Sigmoid colon (tissue), 7 donors: ENCODE measurements at places on chromosomes 13 and 19. TPM values are rescaled to one million over a fixed set of nuclear protein-coding genes. Genes with fewer than 3 reads are reported as not detected.

GRCh38 chr19:1235625-1236538, 1.9 kb downstream of the CBARP start:
- no peak for DNase-seq

- DNase-seq, result no peak
Observed at GRCh38 chr13:33080972-33081590, 64.9 kb downstream of the KL start.

DNA sequence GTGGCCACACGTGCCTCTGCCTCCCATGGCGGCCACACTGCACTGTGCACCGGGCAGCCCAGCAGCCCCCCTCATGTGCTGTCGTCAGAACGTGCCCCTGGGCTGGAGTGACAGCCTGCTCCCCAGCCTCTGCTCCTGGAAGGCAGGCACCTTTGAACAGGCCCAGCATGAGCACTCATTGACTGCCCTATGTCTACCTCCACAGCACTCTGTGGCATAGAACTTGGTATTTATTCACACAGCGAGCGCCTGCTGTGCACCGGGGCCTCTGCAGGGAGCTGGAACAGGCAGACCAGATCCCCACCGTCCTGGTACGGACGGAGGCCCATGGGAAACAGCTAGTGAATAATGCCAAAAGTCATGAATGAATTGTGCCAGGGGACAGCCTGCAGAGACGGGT, 53.7 kb downstream of the DPF1 start:
- no peak for DNase-seq

DNA sequence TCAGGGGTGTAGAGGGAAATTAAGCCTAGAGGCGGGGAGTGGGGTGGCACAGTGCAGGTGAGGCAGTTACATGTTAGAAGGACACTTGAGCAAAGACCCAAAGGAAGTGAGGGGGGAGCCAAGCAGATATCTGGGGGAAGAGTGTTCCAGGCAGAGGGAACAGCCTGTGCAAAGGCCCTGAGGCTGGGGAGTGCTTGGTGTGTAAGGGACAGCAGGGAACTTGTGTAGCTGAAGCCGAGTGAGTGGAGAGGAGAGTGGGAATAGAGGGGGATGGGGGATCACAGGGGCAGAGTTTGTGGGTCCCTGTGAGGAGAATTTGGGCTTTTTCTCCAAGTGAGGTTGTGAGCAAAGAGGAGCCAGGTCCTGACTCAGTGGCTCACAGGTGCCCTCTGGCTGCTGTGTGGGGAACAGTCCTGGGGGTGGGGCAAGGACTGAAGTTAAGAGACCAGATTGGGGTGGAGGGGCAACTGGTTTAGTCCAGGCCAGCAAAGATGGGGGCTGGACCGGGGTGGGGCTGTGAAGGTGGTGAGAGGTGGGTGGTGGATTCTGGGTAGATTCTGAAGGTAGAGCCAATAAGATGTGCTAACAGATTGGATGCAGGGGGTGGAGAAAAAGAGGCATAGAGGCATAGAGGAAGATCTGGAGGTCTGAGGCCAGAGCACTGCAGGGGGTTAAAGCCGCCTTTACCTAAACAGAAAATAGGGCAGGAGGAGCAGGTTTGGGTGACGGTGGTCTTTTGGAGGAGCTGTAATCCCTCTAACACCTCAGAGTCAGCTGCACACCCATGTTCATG, 75.3 kb downstream of the CACNA1A start:
- no peak for DNase-seq

The AZU1 gene
- total RNA-seq, result not detected

- no peak for DNase-seq
Observed at GRCh38 chr19:18486746-18487145, 35.1 kb downstream of the ELL start.

GRCh38 chr19:41437944-41438574, 1.7 kb downstream of the DMAC2 start:
- peak; percentile 38 for DNase-seq

DNA sequence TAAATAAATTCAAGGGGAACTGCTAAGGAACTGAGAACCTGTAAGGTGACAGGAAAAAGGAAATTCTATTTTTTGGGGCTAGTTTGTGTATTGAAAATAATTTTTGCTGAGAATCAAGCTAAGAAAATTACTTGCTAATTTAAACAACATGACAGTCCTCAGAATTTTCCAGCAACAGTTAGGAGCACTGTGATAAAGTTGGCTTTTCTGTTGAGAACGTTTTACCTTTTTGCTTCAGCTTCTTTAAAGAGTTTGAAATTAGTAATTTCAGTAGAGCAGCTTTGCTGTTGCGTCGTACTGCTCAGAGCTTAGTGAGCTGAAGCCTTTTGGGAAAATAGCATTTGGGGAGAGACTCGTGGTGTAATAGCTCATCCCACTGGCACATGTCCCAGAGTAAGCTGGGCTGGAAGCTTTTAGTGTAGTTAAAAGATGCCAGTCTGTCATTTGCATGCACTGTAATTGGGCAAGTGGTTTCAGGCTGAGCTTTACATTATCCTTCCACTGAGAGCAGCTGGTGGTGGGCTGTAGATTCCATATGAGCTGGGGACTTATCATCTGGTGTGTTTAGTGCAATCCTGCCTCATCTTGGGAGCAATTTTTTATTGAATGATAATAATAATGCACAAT, 69.8 kb downstream of the LRCH1 start:
- peak; percentile 91 for DNase-seq

DNA sequence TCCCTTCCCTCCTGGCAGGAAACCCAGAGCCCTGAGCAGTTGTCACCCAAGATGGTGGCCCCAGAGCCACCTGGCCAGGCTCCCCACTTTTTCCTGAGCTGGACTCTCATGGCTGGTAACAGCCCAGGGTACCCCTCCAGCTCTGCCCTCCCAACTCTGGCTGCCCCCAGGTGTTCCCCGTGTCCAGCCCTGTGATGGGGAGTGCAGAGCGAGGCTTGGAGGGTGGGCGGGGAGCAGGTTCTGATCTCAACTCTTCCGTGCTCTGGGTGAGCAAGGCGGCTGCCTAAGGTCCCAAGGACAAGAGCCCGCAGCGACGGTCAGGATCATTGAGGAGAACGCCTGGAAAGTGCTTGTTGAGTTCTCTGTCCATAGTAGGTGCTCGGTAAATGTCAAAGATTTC, 54.7 kb upstream of the GAS6 start:
- DNase-seq, result no peak

GRCh38 chr13:40190641-40191100, 475.8 kb downstream of the FOXO1 start:
- DNase-seq, result peak; percentile 74

The APLP1 gene
- 3.6 TPM for total RNA-seq

The DIS3 gene
- total RNA-seq, result 24.5 TPM

The BCL3 gene
- 15.8 TPM for total RNA-seq

- peak; percentile 76 for DNase-seq
Observed at GRCh38 chr19:40466219-40466984, 399 bp upstream of the SPTBN4 start.

- DNase-seq, result no peak
Observed at GRCh38 chr19:39737351-39737750, 478 bp downstream of the CLC start.

- no peak for DNase-seq
Observed at GRCh38 chr13:40175639-40176038, 490.8 kb downstream of the FOXO1 start.

DNA sequence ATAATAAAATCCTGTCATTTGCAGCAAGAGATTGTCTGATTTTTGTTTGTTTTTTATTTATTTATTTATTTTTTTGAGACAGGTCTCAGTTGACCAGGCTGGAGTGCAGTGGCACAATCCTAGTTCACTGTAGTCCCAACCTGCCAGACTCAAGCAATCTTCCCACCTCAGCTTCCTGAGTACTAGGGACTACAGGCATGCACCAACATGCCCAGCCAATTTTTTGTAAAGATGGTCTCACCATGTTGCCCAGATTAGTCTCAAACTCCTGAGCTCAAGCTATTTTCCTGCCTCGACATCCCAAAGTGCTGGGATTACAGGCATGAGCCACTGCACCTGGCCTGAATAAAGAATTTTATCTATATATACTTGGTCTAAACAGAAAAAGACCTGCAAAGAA, 17.6 kb downstream of the ZNF233 start:
- no peak for DNase-seq

DNA sequence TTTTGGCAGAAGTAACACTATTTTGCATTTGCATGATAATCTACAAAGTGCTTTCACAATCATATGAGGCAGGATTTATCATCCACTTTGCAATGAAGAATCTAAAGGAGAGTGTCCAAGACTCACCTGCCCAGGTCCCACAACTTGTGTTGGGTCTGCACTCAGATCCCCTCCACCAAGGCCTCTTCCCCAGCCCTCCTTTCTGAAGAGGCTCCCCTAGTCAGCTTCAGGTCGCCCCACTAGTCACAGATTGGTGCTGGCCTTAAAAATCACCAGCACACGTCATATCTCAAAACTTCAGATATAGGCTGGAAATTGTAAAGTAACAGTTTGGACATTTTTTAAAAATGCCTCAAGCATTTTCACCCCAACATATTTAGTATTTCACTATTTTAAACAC, 17.5 kb downstream of the ATP7B start:
- no peak for DNase-seq

The ZNF701 gene
- total RNA-seq, result 13.2 TPM

- no peak for DNase-seq
Observed at GRCh38 chr13:55613429-55614187, 1527.1 kb upstream of the PRR20A start.

GRCh38 chr19:58561373-58562121, 3.1 kb upstream of the UBE2M start:
- no peak for DNase-seq

DNA sequence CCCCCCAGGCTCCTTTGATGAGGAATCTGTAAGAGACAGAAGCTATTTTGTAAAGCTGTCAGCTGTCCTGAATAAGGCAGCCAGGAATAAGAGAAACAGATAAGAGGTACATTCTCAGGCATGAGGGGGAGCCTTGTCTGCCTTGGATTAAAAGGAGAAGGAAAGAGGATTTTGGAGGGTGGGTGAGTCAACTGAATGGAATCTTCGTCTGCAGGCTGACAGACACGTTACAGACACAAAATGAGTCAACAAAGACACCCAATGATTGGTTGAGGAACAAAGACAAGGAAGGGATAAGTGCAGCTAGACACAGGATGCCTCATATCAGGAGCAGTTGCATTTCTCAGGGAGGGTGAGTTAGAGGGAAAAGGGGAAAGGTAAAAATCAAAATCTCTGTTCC, 162.5 kb downstream of the OLFM4 start:
- no peak for DNase-seq

DNA sequence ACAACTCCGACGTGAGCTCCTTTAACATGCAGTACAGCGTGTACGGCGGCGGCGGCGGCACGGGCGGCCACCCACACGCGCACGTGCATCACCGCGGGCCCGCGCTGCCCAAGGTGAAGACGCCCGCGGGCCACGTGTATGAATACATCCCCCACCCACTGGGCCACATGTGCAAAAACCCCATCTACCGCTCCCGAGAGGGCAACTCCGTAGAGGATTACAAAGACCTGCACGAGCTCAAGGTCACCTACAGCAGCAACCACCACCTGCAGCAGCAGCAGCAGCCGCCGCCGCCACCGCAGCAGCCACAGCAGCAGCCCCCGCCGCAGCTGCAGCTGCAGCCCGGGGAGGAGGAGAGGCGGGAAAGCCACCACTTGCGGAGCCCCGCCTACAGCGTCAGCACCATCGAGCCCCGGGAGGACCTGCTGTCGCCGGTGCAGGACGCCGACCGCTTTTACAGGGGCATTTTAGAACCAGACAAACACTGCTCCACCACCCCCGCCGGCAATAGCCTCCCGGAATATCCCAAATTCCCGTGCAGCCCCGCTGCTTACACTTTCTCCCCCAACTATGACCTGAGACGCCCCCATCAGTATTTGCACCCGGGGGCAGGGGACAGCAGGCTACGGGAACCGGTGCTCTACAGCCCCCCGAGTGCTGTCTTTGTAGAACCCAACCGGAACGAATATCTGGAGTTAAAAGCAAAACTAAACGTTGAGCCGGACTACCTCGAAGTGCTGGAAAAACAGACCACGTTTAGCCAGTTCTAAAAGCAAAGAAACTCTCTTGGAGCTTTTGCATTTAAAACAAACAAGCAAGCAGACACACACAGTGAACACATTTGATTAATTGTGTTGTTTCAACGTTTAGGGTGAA, 6.6 kb downstream of the SLITRK5 start:
- no peak for DNase-seq

GRCh38 chr19:23785982-23786381, 27.3 kb upstream of the ZNF681 start:
- no peak for DNase-seq

DNA sequence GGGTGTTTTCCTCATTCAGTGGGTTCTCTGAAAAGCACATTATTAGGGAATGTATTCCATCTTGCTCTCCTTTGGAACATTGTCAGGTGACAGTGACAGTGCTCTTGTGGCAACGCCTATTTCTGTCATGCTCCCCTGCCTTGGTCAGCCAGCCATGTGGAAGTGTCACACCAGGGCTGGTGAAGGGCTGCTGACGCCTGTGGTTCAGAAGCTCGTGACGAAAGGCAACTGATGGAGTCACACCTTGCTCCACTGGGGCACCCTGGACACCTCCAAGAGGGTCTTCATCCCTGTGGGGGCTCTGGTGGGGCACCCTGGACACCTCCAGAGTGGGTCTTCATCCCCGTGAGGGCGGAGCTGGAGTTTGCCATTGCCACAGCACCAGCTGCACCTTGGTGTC, 68.9 kb upstream of the GPR183 start:
- DNase-seq, result peak; percentile 66

The ZNF571 gene
- total RNA-seq, result 6.7 TPM

DNA sequence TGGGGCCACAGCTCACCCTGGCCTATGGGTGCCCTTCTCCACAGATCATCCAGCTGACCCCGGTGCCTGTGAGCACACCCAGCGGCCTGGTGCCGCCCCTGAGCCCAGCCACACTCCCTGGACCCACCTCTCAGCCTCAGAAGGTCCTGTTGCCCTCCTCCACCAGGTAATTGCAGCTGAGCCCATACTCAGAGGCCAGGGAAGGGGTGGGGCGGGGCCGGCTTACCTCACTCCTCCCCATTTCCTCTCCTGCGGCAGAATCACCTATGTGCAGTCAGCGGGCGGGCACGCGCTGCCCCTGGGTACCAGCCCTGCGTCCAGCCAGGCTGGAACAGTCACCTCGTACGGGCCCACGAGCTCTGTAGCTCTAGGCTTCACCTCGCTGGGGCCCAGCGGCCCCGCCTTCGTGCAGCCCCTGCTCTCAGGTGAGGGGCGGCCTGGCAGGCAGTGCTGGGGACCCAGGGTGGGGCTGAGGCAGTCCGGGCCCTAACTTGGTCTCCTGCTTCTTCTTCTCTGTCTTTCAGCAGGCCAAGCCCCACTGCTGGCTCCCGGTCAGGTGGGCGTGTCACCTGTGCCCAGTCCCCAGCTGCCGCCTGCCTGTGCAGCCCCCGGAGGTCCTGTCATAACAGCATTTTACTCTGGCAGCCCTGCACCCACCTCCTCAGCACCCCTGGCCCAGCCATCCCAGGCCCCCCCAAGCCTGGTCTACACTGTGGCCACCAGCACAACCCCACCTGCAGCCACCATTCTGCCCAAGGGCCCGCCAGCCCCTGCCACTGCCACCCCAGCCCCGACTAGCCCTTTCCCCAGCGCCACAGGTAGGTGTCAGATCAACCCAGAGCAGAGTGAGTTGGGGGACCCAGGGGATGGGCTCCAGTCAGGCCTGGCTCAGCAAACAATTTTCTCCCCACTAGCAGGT, 9.6 kb upstream of the PRR19 start:
- DNase-seq, result no peak

The ONECUT3 gene
- total RNA-seq, result not detected
